CD4-positive, alpha-beta T cell treated with Interleukin-10 for 1 hour (primary cell): ENCODE measurements at places on chromosomes 3 and 15.

DNA sequence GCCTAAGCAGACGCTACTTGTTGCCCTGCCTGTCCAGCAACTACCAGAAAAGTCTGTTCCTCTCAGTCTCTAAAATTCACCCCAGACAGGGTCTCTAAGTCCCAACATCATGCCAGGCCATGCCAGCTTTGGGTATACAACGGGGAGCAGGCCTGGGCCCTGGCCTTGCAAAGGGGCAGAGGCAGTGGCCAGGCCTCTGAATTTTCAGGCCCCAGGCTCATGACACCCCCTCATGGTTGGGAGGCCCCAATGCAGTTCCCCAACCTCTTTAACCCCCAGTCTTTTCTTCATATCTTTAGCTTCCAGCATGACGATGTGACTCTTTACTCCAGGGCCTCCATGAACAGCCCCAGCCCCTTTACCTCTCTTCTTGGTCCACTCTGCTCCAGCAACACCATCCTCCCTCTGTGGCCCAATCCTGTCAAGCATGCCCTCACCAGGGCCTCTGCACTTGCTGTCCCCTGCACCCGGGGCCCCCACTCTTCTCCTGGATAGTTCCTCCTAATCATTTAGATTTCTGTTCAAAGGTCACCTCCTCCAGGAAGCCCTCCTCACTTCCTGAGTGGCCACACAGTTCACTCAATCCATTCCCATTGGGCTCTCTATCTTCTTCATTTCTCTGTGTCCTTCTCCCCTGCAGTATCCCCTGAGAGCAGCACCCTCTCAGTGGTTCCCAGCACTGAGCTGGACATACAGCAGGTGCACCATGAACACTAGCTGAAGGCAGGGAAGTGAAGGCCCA, 4.8 kb downstream of the IQSEC1 start:
- DNase-seq = no peak

DNA sequence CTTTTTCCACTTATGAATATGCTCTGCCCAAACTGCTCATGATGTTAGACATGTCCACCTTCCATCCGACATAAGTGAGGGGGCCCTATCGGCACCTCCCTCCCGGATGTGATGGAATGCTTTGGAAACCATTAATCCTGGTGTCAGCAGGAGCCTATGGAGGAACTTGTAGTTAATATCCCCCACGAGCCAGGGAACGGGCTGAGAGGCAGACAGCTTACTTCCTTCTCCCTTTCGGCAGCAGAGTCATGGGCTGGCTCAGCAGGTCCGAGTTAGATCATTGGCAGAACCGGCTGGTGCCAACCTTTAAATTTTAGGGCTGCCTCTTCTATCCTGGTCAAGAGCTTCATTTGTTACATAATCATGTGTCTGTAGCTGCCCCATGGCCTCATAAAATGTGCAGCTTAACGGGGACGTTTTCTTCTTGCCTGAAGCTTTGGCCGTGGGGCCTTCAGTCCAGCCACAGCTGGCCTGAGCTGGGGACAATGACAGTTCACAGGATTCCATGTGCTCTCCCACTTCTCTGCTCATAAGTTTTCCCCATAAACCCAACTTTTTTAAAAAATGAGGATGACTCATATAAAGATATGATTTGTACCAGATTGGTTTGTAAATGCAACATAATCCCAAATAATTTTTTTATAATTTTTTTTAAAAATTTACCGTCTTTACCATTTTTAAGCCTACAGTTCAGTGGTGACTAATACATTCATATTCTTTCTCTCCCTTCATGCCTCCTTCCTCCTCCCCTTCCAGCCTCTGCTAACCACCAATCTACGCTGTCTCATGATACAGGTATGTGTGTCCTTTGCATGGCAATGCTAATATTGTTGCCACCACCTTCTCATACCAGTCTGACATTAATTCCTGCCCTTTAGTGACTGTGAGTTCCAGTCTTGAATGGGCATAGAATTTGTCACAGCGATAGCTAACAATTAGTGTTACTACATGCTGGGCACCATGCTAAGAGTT, 62.2 kb upstream of the RGMA start:
- no peak for DNase-seq

- DNase-seq = no peak
These were observed 44.8 kb upstream of the CCDC174 start for GRCh38 chr3:14606669-14607339.

DNA sequence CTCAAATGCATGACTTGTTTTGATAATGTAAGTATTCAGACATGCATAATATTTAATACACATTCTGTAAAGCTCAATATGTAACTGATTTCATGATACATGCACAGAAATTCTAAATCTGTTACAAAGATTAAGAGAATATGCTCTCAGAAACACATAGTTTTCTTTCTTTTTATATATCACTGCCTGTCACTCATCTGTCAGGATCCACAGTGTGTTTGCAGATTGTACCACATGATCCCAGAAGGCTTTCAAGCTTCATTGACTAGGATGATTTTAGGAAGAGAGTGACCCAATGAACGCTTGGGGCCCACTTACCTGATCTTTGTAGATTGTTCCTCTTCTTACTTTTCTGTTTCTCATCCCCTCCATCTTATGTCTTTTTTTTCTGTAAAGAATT, 261.9 kb downstream of the CACNA2D3 start:
- DNase-seq = no peak

- DNase-seq = no peak
These were observed 18.0 kb downstream of the RBP2 start for GRCh38 chr3:139458348-139458747.

- no peak for DNase-seq
These were observed 30.6 kb upstream of the UBE3A start for GRCh38 chr15:25469377-25469776.

DNA sequence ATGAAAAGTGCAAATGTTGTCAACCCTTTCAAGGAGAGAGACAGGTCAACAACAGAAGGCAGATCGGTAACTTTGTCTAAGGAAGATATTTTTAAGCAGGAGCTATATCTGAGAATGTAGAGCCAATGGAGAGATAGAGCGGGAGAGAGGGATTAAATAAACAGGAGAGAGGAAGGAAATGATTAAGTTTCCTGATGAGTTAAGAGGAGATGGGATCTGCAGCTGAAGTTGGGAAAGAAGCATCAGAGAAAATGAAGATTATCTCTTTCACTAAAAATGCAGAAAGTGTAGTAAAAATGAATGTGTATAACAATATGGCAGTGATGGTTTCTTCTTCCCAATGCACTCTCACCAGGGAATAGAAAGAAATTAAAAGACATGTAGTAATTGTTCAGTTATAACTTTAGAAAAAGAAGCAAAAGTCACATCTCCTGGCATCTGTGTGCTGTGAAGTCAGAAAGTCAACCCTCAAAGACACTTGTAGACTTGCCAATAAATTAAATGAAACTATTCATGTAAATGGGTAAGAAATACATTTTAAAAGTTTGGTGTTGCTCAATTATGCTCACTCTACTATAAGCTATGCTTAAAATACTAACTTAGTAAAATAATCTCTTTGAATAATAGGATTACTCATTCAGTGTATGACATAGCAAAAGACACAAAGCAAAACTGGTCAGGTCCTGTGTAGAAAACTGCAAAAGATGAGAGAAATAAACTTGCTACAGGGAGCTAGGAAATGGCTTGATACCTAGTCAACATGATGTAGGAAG, 264.6 kb downstream of the ZIC4 start:
- no peak for DNase-seq

DNA sequence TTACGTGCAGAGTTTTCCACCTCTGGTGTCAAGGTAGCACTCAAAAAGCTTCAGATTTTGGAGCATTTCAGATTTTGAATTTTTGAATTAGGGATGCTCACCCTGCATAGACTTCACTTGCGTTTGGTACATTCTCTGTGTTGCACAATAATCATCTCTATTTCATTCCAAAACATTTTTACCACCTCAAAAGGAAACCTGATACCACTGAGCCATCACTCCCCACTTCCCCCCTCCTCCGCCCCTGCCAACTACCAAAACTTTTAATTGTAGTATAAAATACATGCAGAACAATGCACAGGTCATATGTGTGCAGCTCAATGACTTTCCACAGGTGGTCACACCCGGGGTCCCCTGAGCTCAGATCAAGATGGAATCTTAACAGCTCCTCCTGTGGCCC, 208.8 kb downstream of the SV2B start:
- DNase-seq = no peak

DNA sequence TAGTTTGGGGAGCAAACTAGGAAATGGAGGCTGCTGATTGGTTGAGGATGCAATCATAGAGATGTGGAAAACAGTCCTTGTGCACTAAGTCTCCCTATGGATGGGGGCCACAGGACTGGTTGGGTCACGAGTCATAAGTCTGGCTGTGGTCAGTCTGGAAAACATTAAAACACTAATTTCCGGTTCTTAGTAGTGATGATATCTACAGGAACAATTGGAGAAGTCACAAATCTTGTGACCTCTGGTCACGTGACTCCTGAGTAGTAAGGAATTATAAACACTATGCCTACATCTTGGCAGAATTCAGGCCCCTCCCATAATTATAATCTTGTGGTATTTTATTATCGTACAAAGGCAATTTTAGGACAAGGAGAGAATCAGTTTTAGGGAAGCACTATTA, 317.3 kb upstream of the ARPP21 start:
- DNase-seq = no peak

- DNase-seq = peak; percentile 79
These were observed 7.7 kb downstream of the LRRC2 start for GRCh38 chr3:46558184-46559043.

GRCh38 chr15:63896336-63897115, 62.8 kb upstream of the HERC1 start:
- DNase-seq = peak; percentile 15

DNA sequence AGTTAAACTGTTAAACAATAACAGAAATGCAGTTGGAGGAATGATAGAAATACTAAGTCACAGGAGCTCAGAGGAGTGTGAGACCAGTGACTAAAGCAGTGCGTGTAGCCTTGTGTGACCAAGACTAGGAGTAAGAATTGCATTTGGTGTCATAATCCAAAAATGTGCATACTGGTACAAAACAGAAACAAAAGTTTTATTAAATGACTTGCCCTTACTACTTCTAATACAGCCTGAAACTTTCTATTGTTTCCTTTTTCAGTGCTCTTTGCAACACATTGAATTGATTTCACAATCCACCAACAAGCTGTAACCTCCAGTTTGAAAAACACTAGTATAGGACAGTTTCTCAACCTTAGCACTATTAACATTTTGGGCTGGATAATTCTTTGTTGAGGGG, 17.1 kb downstream of the SNX1 start:
- no peak for DNase-seq

DNA sequence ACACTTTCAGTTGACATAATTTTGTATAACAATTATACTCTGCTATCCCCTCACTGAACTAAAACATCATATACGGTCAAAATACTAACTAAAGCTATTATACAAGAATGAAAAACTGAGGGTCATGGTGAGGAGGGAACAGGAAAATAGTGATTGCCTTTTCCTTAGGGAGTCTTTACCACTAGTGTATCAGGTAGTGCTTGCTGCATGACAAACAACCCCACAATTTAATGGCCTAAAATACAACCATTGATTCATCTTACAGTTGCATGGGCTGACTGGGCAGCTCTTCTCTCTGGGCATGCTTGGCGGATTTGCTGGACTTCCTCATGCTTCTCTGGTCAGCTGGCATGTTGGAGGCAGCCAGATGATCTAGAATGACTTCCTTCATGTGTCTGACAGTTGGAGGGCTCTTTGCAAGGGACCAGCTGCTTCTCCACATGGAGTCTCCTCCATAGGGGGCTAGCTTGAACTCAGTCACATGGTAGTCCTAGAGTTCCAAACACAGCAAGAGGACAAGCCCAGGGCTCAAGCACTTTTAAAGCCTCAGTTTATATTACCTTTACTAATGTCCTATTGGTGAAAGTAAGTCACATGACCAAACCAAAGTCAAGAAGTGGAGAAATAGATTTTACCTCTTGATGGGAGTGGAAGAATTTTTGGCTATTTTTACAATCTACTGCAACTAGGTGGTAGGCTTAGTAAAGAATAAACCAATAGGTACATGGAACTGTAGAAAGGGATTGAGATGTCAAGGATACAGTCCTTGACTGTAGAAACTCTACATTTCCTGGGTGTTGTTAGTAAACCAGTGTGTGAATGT, 18.8 kb downstream of the THAP10 start:
- DNase-seq = no peak

DNA sequence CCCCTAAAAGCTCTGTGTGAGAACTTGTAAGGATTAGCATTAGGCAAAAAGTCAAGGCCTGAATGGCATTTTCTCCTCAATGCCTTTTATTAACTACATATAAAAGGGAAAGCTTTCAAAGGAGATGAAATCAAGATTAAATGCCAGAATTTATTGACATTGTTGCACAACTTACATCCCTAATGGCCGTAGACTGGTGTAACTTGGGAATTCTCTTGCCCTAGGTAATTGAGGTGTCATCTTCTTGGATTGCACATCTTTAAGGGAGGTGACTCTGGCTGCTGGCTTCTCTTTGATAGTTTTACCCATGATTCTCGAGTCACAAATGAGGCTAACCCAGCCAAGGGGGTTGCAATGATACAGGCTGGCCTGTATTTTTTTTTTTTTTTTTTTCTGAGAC, 249.1 kb downstream of the TBL1XR1 start:
- no peak for DNase-seq

DNA sequence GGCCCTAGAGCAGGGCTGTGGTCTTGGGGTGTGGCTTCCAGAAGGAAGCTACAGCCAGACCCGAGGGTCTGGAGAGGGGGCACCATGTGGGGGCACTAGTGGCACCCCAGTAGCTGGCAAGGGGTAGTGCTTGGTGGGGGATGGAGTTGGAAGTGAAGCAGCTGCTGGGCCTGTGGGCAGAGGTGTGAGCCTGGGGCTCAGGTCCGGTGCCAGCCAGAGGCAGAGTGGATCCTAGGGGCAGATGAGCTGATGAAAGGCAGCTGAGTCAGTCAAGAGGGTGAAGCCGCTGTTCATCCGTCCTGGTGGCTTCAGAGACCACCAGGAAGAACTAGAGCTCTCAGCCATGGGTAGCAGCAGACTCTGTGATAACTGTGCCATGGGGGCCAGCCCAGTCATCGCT, 172.6 kb downstream of the TBC1D2B start:
- DNase-seq = no peak

- DNase-seq = no peak
These were observed 280.3 kb downstream of the NR2F2 start for GRCh38 chr15:96610757-96611156.

GRCh38 chr3:185423178-185423577, 60.2 kb downstream of the MAP3K13 start:
- DNase-seq = no peak

GRCh38 chr15:35690698-35691116, 144.7 kb upstream of the DPH6 start:
- no peak for DNase-seq

DNA sequence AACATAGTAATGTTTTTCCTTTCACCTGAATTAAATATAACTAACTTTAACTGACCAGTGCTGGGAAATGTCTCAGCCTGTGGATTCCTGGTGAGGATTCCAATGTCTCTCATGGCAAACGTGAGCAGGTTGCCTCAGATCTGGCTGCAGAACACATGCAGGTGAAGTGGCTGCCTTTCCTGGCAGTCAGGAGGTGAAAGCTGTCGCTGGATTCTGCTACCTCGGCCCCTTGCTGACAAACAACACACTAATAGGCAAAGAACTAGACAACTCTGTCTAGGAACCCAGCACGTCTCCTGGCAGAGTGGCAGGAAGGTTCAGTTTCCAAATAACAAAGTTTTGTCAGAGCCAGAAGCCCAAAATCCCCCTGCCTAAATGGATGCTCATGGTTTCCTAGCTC, 400.8 kb upstream of the PPP2R3A start:
- no peak for DNase-seq

- no peak for DNase-seq
These were observed 135.7 kb upstream of the SLC7A14 start for GRCh38 chr3:170721563-170721962.
